ENCODE measurements at places on chromosomes 7 and 10.

DNA sequence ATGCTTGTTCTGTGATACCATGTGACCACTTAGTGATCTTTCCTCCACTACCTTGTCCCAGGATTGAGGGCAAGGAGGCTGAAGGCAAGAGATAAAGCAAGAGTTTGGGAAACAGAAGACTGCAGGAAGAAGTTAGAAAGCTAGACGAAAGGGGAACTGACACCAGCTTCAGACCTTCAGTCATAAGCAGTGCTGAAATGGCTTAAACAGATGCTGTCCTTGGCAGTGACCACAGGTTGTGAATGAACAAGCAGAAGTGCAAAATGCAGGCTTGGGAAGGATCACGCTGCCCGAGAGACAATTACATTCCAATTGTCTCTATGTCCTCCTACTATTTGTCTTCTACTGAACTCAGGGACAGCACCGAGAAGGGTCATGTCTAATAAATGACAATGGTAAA, 704.9 kb upstream of the AUTS2 start:
- no peak for DNase-seq

DNA sequence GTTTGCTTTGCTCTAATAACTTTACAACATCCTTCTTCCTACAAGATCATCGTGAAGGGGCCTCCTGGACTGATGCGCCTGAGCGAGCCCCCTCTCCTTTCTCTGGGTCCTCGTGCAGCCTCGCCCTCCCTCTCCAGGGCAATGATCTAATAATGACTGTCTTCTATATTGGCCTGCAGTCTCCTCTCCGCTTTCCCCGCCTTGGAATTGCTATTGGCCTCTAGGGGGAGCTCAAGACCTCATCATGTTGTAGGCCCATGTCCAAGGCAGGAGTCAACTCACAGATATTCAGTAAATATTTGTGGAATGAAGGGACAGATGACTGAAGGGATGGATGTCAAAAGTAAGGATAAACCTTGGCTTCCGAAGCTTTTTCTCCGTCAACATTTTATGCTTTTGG, 1180.3 kb downstream of the TYW1 start:
- DNase-seq = peak; percentile 49

- DNase-seq = no peak
Measured at GRCh38 chr10:50324046-50324445, 72.7 kb upstream of the ASAH2 start.

GRCh38 chr7:107152011-107152410, 16.8 kb upstream of the HBP1 start:
- peak; percentile 31 for DNase-seq

- DNase-seq = no peak
Measured at GRCh38 chr7:144782883-144783282, 53.0 kb downstream of the TPK1 start.

DNA sequence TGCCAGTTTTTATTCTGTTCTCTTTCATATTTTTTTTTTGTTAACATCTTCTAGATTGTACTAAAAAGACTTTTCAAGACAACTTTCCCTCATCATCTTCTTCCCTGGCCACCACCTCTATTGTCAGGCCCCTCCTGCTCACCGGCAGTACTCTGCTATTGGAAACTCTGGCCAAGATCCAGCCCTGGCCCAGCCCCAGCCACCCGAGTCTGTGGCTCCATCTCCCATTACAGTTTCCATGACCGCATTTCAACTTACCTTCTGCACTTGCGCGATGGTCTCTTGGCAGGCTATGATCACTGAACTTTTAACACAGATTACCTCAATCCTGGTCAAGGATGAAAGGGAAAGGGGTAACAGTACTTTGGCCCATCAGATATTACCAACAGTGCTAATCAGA, 137.7 kb upstream of the POM121L12 start:
- DNase-seq = no peak

- DNase-seq = no peak
Measured at GRCh38 chr10:30366829-30367228, 17.8 kb upstream of the MTPAP start.

- peak; percentile 35 for DNase-seq
Measured at GRCh38 chr7:150781103-150781502, 19.1 kb downstream of the TMEM176B start.

GRCh38 chr7:24907311-24907886, 72.6 kb downstream of the OSBPL3 start:
- no peak for DNase-seq

- DNase-seq = no peak
Measured at GRCh38 chr10:47337310-47337709, 10.9 kb upstream of the RBP3 start.

DNA sequence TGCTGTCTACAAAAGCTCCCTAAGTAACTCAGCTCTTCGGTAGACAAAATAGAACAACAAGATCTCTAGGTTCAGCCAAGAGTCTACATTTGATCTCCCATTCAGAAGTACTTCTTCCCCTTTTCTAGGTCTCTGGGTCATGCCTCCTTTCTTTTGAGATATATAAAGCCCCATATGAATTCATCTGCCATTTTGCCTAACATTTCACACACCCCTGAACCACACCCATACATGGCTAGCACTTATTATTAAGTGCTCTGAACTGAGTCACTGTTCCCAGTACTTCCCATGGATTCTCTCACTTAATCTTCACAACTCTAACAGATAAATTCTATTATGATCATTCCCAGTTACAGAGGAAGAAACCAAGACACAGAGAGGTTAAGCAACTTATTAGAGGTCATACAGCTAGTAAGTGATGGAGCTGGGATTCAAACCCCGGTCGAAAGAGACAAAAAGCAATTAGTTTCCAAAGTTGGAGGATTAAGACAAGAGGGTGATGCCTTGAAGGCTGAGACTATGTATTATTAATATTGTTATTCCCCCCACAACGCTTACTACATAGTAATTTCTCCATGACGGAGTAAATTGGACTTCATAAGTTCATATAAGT, 17.3 kb downstream of the MYOF start:
- DNase-seq = no peak

GRCh38 chr7:44059219-44060090, 5.9 kb downstream of the PGAM2 start:
- no peak for DNase-seq

Data from AG20443 (cell line).